Activated T-helper 1 cell treated with Interleukin-2 at 50 U/mL for 16 hours (primary cell): ENCODE measurements at places on chromosomes 1 and 21.
A peak's percentile ranks its signal among the peaks of the same experiment; 100 is the strongest.

- DNase-seq: no peak
These were observed 5.1 kb upstream of the HES4 start for GRCh38 chr1:1004780-1005697.

DNA sequence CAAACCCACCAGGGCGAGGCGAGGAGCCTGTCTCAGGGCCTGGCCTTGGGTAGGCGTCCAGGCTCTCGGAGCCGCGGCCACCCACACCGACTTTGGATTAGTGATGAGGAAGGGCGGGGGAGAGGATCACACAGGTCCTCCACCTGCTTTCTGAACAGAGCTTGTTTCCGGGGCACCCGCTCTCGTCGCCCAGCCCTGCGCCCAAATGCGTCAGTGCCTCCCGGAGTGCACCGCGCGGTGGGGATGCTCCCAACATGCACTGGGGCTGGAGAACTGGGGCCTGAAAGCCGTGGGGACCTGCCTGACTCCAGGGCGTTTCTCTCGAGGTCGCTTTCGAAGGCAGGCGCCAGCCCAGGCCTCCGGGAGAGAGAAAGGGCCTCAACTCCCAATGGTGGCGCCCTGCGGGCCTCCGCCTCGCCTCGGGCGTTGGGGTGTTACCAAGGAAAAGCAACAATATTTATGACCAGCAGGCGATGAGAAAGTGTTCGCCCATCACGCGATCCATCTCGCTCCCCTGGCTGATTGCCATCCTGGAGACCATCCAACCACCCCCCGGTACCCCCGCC is 8.9 kb upstream of the LHX8 start:
- DNase-seq: no peak

- peak; percentile 47 for DNase-seq
These were observed 7.6 kb downstream of the EFHD2 start for GRCh38 chr1:15417059-15417934.

DNA sequence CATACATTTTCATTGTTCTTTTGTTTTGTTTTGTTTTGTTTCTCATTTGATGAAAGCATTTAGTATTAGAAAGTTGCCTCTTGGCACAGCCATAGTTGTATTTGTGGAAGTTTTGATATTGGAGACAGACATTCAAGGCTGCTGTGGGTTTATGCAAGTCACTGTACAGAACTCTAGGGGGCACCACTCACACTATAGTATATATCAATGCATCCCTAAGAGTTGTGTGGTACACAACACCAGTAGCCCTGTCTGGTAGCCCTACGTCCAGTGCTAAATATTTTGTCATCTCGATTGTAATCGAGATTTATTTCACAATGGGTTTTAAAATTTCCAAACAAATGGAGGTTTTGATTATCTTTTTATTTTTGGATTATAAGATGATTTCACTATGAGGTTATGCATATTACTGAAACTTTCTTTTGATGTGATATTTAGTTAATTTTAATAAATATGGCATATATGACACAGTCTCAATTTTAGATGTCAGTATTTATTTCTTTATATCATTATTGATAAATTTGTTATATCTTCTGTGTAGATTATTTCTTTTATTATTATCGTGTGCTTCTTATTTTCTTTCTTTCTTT is 112.2 kb downstream of the NR5A2 start:
- DNase-seq: no peak

DNA sequence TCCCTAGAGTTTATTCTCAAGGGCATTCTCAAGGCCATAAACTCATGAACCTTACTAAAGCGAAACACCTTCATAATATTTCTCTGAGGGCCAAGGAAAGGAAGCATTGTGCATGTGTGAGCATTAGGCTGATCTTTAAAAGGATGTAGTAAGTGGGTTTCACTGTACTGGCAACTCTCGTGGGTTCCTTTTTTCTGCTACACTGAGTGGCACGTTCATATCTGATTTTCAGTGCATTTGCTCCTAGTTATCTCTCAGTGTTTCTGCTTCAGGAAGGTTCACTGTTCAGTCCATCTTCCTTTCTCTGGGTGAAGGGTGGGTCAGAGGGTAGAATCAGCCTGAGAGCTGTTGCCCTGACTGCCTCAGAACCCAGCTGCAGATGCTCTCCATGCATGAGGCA is 192.8 kb upstream of the ADGRL2 start:
- DNase-seq: no peak

DNA sequence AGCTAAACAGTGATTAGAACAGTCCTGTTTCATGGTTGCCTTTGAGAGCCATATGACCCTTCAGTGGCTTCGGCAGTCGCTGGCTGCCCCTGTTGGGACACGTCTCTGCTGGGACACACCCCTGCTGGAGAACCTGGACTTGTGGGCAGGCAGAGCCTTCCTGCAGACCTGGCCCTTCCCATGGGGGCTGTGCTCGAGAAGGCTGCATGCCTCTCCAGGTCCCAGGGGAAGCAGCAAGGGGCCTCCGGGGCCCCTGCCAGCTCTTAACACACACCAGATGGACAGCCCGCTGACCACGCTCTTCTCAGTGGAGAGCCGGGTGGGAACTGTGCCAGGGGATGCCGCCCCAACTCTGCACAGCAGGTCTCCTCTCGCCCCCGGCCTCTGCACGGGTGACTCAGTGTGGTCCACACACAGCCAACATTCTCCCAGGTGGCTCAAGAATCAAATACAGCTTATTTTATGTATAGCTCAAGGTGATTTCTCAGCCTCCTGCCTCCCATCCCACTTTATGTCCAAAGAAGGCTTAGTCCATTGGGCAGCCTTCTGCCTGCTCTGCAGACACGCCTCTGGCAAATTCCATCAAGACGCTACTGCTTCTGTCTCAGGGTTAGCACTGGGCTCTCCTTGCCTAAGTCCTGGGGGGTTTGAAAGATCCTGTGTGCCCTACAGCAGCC is 450.8 kb downstream of the KIF26B start:
- DNase-seq: no peak

GRCh38 chr1:21165646-21166045 is 11.1 kb downstream of the EIF4G3 start:
- DNase-seq: no peak

- no peak for DNase-seq
These were observed 54.8 kb downstream of the PIK3R3 start for GRCh38 chr1:46077644-46078043.

DNA sequence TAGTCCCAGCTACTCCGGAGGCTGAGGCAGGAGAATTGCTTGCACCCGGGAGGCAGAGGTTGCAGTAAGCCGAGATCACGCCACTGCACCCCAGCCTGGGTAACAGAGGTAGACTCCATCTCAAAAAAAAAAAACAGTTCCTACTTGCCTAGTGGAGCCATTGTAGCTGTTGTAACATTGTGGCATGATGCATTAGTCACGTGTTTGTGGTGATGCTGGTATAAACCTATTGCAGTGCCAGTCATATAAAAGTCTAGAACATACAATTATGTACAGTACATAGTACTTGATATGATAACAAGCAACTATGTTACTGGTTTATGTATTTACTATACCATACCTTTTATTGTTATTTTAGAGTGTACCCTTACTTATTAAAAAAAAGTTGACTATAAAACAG is 16.2 kb downstream of the KYAT3 start:
- DNase-seq: no peak
